ENCODE measurements at places on chromosomes 1 and 21.

- DNase-seq: peak; percentile 97
These were observed 215.3 kb downstream of the SDCCAG8 start for GRCh38 chr1:243471026-243471685.

- DNase-seq: no peak
These were observed 11.1 kb upstream of the RPRD2 start for GRCh38 chr1:150352866-150353265.

DNA sequence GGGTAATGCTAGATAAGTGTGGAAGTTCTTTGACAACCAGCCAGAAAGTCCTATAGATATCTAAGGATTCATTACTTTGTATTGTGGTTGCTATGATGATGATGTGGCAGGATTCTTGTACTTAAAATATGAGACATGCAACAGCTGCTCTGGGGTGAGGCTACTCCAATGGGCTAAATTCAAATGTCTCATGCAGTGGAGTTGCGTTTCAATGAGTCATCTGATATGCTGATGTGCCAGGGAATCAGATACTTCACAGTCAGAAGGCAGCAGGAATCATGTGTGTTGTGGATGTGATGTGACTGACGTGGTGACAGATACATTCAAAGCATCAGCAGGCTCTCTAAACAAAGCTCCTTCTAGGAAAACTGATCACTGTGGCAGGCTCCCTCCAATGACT is 66.5 kb downstream of the TSEN15 start:
- DNase-seq: no peak

DNA sequence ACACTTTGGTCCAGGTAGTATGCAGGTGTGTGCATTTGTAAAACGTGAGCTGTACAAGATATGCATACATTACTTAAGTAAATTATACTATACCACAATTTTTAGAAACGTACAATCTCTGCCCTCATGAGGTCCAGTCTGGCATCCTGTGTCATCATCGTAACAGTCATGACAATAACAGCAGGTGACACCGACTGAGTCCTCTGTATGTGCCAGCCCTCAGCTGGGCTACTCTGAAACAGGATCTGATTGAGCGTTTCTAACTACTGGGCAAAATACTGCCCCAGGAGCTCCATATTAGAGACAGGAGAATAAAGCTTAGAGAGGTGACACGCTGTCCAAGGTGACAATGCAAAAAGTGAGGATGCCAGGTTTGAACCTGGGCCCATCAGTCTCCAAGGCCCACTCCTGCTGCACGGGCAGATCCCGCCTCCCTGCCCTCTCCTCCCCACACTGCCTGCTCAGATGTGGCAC is 47.2 kb upstream of the ECE1 start:
- no peak for DNase-seq

GRCh38 chr1:46019348-46019747 is 113.1 kb downstream of the PIK3R3 start:
- no peak for DNase-seq
